ENCODE measurements at places on chromosomes 6 and 20.

- DNase-seq, result no peak
Measured at GRCh38 chr6:44642349-44642748, 254.8 kb downstream of the CDC5L start.

GRCh38 chr6:51738614-51739013 is 348.8 kb downstream of the PKHD1 start:
- no peak for DNase-seq

DNA sequence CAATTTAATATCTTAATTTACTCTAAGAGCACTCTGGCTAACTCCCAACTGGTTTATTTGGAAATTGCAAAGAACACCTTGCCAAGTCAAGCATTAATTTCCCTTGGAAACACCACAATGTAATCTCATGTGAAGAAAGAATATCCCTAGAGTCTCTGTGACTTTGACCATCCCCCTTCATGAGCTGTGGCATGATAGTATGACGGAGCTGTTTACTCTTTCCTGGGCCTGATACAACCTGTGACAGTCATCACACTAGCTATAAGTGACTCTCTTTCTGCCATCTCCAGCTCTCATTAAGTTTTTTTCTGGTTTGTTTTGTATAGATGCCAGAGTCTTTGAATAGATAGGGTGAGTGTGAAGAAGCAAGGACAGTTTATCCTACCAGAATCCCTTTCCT is 470.3 kb upstream of the JARID2 start:
- no peak for DNase-seq

- DNase-seq, result no peak
Measured at GRCh38 chr6:37236921-37237320, 20.7 kb upstream of the TBC1D22B start.

GRCh38 chr6:159805440-159806020 is 5.5 kb downstream of the PNLDC1 start:
- DNase-seq, result no peak

Data from neuronal stem cell (in vitro differentiated cells).